ENCODE measurements at places on chromosomes 11 and 22.

DNA sequence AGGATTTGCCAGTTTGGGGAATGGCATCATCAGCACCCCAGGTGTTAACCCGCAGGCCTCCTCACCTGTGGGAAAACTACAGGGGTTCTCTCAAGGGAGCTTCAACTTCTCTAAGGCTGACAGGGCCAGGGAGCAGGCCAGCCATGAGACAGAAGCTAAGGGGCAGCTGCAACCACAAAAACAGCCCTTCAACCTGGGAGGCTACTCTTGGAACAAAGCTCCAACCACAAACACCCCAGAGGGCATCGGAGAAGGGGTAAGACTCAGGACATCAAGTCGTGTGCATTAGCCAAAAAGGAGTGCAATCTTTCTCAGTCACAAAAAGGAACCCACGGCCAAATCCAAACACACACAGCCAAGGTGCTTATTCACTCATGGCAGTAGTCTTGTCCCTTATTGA, 103.0 kb downstream of the PLEKHA7 start:
- no peak for DNase-seq

DNA sequence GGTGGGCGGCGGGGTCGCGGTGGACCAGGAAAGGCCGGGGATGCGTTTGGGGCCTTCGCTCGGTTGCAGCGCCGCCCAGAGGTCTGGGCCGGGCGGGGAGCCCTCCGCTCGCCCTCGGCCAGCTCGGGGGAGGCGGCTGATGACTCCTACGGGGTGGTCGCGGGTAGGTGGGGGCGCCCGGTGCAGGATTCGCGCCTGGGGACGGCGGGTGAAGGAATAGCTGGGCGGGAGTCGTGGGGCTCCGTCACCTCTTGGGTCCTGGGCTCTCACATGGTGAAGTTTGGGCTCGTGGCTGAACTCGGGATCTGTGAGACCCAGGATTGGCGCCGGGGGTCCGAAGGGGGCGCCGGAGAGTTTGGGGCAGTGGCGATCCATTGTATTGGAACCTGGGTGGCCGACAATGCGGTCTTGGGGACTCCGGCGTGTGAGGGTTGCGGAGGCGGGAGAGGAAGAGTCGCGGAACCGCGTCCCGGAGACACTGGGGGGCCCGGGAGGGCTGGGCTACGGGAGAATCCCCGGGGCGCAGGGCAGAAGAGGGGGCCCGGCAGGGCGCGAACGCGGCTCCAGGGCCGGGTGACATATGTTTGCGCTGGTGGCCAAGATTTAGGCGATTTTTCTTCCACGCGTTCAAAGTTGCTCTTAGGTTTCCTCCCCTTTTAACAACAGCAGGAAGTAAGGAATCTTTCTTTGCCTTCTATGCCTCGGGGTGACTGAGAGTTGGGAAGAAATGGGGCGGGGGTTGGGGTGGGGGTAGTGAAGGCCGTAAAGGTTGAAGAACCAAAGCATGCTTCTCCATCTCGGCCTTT, 935 bp downstream of the QSER1 start:
- peak; percentile 45 for DNase-seq

GRCh38 chr11:69652999-69653398, 12.0 kb downstream of the CCND1 start:
- no peak for DNase-seq

- no peak for DNase-seq
Observed at GRCh38 chr11:17649696-17650095, 69.7 kb upstream of the MYOD1 start.

- no peak for DNase-seq
Observed at GRCh38 chr11:115607621-115608221, 103.5 kb upstream of the CADM1 start.

- DNase-seq: no peak
Observed at GRCh38 chr22:27971926-27972325, 52.9 kb upstream of the PITPNB start.

DNA sequence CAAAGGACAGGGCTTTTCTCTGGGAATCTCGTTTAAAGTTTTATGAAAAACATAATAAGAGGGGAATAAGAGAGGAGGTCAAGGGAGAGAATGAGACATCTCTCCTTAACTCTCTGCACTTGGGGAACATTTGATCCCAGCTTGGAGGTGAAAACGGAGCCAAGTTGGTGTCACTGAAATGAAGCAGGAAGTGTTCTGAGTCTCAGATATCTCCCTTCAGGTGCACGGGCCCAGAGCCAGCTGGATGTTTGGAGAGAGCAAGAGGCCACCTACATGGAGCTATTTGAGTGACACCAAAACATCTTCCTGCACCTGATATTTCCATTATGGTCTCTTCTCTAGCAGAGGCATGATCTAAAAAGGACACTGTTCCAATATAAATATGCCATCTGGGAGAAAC, 85.7 kb downstream of the BLID start:
- DNase-seq: no peak

DNA sequence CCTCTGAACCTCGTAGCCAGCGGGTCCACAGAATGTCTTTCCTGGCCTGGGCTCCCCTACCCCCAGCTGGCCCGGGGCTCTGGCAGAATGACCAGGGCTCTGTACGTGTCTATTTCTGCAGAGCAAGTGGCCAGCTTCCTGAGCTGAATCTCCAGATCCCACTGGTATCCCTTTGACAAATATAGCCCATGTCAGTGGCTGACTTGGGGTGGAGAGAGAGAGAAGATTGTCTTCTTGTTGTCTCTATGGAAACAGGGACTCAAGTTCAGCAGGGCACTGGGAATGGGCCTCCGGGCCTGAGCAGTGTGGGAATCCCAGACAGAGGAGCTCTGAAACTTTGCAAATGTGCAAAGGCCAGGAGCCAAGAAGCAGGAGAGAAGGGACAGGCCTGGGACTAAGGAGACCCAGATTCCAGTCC, 33.9 kb downstream of the ANO1 start:
- no peak for DNase-seq
